ENCODE measurements at places on chromosomes 11 and 22.

GRCh38 chr11:130146796-130147195, 12.8 kb upstream of the ST14 start:
- DNase-seq: no peak

DNA sequence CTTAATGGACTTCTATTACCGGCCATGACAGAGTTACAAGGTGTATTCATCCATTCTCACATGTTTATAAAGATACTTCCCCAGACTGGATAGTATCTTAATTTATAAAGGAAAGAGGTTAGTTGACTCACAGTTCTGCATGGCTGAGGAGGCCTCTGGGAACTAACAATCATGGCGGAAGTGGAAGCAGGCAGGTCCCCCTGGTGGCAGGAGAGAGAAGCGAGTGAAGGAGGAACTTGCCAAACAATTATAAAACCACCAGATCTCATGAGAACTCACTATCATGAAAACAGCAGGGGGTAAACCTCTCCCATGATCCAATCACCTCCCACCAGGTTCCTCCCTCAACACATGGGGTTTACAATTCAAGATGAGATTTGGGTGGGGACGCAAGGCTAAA, 170.0 kb upstream of the PDGFD start:
- no peak for DNase-seq

DNA sequence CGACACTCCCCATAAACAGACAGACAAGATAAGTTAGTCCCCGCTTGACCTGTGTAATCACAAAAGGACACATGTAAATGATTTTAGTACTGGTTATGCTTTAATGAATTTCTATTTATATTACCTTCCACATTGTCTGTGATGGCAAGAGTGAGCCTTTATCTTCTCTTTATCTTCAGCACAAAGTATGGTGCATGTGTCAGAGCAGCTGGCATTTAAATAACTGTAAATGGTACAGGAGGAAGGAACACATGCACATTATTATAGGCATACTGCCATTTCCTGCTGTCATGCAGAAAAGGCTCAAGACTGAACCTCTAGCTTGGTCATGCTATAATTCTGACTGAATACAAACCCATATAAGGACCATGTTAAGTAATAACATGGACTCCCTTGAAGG, 1342.7 kb upstream of the TENM4 start:
- no peak for DNase-seq

- DNase-seq: no peak
These were observed 59.1 kb downstream of the KCNC1 start for GRCh38 chr11:17793642-17794170.

- no peak for DNase-seq
These were observed 5.3 kb upstream of the IFITM3 start for GRCh38 chr11:325796-326591.

- no peak for DNase-seq
These were observed 485.1 kb downstream of the OPCML start for GRCh38 chr11:133047036-133047770.

- DNase-seq: no peak
These were observed 714.7 kb upstream of the TENM4 start for GRCh38 chr11:80155412-80156017.

- DNase-seq: no peak
These were observed 25.3 kb downstream of the RPUSD4 start for GRCh38 chr11:126186025-126186698.

GRCh38 chr22:39309364-39309861, 10.0 kb downstream of the RPL3 start:
- DNase-seq: no peak

GRCh38 chr11:48019217-48019584, 38.8 kb downstream of the PTPRJ start:
- DNase-seq: no peak

GRCh38 chr22:35597692-35598395, 19.3 kb downstream of the MB start:
- no peak for DNase-seq

- DNase-seq: no peak
These were observed 99.5 kb downstream of the MICAL3 start for GRCh38 chr22:17924735-17925364.

GRCh38 chr11:57763568-57763967, 2.0 kb downstream of the CTNND1 start:
- DNase-seq: no peak

DNA sequence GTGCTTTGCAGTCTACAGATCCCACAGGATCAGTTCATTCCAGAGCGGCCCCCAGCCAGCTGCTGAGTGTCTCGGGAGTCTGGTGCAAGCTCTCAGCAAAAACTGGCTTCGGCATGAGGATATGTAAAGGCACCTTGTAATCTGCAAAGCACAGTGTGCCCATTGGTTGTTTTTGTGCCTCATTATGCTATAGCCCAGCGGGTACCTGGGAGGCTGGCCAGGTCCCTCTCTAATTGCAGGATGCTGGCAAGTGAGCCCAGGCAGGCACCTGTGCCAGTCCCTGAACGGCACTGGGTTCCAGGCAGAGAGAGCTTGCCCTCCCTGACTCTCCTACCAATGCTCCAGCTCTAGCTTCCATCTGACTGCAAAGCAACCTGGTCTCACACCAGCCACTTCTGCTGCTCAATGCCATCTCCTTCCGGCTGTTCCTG, 128.7 kb downstream of the DSCAML1 start:
- DNase-seq: no peak

DNA sequence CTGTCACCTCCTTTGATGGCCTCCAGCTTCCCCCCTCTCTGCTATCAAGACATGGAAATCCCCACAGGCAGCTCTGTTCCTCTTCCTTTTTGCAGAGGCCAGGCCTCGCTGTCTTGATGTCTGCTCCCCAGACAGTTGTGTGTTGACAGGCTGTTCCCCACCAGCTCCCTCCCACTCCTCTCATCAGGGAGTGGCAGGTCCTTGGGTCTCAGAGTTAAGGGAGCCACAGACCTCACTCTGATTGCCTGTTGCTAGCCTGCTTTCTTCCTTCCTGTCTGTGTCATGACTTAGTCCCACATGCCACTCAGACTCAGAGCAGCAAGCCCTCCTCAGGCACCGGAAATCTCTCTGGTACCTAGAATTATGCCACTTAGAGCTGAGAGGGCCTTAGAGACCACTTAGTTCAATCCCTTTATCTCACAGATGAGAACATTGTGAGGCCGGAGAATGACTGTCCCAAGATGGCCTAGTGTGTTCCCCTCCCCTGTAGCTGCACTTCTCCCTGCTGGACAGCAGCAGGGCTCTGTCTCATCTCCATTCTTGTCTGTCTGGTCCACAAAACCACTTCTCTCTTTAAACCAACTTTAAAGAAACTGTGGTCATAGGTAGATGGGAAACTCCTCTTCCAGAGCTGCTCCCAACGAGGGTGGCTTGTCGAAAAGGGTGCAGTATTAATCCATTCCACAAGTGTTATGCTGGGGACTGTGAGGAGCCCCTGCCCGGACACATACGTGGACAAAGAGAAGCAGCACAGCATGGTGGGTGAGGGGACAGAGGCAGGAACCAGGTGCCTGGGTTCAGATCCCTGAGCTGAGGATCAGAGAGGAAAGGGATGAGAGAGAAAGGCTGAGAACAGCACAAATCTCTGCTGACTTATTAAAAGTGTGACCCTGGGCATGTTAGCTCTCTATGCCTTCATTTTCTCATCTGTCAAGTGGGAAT, 4.2 kb downstream of the AMPD3 start:
- DNase-seq: peak; percentile 20

- DNase-seq: no peak
These were observed 3.1 kb upstream of the TMA7B start for GRCh38 chr22:39956932-39957664.

DNA sequence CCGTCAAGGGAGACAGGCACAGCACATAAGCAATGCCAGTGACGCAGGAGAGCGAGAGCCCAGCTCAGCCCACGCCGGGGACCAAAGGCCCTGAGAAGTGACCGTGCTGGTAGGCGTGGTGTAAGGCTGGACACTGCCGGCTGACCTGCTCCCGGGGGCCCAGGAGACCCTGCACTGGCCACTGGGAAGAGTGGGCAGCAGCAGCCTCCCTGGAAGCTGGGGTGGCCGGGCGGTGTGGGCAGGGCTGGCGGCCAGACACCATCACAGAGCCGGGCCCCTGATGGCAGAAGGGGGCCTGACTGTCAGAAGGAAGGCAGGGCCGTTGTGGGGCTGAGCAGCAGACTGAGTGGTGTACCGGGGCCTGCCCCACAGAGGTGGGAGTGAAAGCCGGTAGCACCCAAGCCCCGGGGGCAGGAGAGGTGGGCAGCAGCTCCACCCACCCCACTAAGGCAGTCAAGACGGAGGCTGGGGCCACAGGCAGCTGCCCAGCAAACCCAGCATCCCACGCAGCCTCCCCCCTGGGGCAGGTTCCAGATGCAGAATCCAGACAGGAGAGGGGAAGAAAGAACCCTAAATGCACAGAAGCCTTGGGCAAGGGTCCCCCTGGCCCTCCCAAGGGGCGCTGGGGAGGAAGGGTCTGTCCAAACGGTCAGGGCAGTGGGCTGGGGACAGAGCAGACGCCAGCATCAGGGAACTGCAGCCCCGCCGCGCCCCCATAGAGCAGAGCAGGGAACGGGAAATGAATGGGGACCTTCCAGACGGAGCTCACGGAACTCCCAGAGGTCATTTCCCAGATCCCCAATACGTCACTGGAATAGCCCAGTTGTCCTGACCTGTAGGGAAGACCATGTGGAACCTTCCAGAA, 205.2 kb downstream of the BRD1 start:
- DNase-seq: no peak

DNA sequence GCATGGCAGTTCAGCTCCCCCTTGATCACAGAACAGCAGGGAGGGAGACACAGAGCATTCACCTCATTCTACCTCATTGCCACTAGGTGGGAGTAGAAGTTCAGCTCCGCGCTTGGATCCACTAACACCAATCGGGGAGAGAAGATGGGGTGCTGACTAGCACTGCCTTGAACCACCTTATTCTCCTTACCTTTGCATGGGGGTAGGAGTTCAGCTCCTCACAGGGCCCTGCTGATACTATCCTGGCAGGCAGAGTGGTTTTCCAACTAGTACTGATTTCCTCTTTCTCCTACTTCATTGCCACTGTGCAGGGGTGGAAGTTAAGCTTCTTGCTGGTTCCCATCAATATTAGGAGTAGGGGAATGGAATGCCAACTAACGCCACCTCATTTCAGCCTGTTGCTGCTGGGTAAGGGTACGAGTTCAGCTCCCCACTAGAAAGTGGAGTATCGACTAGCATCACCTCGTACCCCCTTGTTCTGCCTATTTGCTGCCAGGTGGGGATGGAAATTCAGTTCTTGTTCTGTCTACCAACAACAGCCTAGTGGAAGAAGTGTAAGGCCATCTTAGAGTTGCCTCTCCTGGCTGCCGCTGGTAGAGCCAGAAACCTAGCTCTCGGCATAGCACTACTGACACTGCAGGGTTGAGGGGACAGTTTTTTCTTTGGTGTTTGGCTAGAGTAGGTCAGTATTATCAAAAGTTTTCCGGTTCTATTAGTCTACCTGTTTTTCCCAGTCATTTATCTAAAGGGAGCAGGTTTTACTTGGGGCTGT, 550.9 kb upstream of the CCDC90B start:
- no peak for DNase-seq

DNA sequence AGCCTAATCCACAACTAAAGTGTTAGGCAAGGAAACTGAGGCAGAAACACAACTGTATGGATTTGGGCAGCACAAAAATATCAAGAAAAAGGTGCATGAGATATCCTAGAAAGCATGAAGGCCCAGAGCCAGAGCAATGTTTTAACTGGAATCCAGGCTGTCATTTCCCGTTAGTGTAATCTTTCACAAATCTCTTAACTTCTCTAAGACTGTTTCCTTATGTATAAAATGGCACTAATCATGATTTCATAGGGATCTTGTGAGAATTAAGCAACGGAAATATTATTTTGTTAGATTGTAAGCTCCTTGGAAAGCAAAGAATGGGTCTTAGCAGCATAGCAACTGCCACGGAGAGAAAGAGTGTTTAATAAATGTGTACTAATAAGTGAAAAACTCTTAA, 14.7 kb upstream of the SYTL2 start:
- no peak for DNase-seq

GRCh38 chr11:69595805-69596665, 44.9 kb upstream of the CCND1 start:
- DNase-seq: no peak

- no peak for DNase-seq
These were observed 129.7 kb downstream of the TRIM44 start for GRCh38 chr11:35792148-35792845.
